ENCODE measurements at places on chromosomes 6 and 20.
A peak's percentile ranks its signal among the peaks of the same experiment; 100 is the strongest.

DNA sequence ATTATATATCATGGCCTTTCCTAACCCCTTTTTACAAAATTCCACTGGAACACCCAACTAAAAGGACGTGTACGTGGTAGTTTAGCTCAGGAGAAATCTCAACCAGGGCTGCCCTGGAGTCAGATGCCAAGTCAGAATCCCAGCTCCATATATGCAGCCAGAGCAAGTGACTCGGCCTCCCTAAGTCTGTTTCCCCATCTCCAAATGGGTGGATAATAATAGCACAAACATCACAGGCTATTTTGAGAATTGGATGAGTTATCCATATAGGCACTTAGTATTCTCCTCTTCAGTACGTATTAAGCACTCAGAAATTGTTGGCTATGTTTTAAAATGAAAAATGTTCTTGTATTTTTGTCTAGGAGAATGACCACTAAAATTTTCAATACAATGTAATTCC lies 481.5 kb downstream of the CD109 start:
- DNase-seq = no peak

DNA sequence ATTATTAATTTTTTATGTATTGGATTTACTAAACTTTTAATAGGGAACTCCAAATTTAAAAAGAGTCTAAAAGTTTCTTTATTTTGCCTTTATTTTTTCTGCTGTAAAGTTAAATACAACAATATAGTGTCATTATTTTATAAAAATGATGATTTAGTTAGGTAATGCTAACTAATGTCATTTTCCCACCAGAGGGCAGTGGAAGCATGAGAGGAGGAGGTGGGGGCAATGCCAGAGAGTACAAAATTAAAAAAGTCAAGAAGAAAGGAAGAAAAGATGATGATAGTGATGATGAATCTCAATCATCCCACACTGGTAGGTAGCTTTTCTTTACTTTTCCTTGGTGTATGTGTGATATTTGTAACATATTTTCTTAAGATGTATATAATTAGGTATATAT lies 20.2 kb upstream of the FHL5 start:
- DNase-seq = no peak

DNA sequence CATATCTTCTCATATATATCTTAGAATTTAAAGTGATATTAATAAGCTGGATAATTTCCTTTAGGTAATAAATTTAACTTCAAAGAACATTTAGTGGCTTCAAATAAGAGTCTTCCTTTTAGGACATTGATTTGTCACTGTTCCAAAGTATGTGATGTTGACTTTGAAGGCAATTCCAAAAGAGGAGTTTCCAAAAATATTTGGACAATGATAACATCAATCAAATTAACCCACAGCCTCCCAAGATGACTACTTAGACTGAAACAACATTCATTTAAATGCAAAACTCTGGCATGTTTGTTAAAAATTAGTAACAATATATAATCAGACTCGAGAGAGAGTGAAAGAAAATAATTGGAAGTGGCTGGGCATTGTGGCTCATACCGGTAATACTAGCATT lies 211.1 kb downstream of the OGFRL1 start:
- DNase-seq = no peak

DNA sequence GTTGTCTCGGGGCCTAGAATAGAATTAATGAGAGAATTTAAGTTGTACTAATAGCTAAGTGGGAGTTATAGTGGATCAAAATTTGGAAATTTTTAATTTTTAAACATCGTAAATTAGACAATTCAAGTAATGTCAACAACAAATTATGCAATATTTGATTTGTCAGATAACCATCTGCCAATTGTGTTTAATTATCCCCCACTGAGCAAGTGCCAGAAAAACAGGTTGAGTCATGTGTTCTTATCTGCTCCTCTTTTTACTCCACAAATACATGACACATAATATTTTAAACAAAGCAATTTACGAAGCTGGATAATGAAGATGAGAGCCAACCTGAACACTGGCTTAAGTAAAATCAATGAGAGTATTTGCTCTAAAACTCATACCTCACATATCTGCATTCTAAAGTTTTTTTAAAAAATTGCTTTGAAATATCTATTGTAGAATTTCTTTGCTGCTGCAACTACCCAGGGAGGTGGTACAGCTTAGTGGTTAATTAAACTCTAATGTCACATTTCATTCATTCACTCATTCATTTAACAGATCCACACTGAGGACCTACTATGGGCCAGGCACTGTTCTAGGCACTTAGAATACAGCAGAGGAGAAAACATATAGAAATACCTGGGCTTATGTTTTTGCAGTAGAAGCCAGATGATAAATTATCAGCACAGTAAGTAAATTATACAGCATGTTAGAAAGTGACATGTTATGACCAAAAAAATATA lies 57.1 kb upstream of the MAP7 start:
- no peak for DNase-seq

DNA sequence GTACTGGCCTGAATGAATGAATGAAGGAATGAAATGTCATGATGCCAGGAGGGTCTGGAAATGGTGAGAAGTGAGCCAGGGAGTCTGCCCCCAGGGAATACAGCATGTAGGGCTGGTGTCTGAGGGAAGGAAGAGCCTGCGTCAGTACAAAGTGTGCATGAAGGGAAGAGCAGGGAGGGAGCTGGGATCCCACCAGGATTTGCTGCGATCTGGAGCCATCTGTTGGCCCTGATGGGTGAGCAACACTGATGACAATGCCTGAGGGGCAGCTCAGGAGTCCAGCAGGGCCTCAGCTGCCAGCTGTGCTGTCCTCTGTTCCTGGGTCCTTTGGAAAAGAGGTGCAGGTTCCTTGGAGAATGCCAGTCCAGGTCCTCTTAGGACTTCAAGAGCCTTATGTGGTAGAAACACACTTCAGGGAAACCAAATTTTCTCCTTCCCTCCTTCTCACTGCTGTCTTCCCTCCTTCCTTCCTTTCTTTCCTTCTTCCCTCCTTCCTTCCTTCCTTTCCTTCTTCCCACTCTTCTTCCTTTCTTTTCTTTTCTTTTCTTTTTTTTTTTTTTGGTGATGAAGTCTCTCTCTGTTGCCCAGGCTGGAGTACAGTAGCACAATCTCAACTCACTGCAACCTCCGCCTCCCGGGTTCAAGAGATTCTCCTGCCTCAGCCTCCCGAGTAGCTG lies 11.5 kb downstream of the BPI start:
- no peak for DNase-seq

GRCh38 chr6:73085443-73085871 lies 139.8 kb downstream of the KHDC1L start:
- no peak for DNase-seq

DNA sequence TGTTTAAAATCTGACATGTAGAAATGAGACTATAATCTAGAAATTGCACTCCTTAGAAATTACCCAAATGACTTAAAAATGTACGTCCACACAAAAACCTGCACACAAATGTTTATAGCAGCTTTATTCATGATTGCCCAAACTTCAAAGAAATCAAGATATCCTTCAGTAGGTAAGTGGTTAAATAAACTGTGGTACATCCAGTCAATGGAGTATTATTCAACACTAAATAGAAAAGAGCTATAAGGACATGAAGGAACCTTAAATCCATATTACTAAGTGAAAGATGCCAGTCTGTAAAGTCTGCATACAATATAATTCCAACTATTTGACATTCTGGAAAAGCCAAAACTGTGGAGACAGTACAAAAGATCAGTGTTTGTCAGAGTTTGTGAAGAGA lies 513.4 kb downstream of the PKHD1 start:
- no peak for DNase-seq

- no peak for DNase-seq
Measured at GRCh38 chr20:58184063-58184462, 44.4 kb downstream of the ANKRD60 start.

GRCh38 chr6:111057074-111057752 lies 30.1 kb upstream of the SLC16A10 start:
- peak; percentile 5 for DNase-seq

GRCh38 chr6:170173335-170173881 lies 117.5 kb downstream of the DLL1 start:
- no peak for DNase-seq

GRCh38 chr6:150667977-150668716 lies 68.5 kb downstream of the PLEKHG1 start:
- DNase-seq = no peak

DNA sequence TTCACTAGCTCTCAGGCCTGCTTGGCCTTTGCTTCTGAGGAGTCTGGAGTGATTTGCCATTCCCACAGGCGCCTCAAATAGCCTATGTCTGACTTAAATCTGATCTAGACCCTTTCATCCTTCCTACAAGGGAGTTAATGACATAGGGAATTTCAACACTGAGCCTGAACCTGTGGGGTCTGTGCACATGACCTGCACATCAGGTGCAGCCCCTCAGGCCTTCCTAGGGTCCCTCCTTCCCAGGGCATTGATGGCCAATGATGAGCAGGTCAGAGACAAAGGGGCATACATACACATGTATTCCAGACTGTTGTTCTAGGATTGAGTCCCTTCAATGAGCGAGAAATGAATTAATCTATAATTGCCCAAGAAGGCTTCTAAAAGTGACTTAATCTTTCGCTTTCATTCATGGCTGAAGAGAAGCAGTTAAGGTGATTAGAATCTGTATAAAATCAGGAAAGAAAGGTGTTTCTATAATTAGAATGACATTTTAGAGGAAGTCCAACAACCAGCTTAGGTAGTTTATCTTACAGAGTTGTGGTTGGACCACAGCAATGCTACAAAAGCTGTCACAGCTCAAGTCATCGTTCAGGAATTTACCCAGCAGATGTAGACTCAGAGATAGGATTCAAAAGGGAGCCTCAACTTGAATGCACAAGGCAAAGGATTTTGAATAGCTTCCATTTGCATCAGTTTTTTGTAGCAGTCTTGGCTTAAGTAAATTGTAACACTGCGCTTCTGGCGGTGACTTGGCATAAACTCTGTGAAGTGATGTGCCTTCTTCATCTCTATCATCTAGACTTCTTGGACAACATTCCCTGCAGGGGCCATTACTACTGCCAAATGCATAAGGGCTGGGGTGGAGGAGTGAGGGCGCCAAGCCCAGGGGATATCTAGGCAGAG lies 27.0 kb upstream of the TBC1D7 start:
- DNase-seq = no peak

DNA sequence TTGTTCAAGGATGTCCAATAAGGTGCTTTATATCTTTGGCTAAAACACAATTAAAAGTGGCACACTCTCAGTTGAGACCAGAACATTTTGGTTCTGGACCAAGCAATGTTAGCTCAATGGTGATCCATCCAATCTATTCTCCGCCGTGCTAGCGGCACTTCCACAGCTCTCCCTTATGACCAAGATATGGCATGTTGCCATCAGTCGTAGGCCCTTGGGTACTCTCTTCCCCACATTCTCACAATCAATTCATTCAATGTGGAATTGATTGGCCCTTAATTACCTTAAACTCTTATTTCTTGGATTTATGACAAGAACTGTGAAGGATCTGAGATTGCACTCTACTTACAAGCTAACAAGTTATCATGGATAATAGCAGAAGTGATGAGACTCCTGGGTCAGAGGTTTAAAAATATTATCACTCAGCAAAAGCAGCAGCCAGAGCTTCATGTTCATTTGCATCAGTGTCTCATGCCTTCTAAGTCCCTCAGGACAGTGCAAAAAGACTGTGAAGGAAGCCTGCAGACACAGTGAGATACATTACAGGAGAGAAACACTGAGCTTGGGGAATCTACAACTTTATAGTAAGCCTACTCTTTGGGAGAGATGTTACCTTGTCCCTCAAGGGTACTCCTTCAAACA lies 80.0 kb upstream of the ARG1 start:
- no peak for DNase-seq

DNA sequence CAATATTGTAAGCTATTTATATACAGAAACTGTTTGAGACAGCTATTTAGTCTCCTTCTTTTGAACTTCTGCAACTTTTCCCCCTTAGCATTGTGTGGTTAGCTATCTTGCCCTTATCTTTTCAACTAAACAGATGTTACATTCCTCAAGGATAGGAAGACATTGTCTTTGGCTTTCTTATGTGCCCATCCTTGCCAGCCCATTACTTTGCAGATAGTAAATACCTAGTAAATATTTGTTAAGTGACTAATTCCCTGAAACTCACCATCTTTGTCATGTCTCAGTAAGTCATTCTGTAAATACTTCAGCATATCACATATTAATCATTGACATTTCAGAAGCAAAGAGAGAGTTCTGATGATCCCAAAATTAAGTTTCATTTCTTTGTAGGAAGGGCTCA lies 69.1 kb upstream of the FLRT3 start:
- no peak for DNase-seq

DNA sequence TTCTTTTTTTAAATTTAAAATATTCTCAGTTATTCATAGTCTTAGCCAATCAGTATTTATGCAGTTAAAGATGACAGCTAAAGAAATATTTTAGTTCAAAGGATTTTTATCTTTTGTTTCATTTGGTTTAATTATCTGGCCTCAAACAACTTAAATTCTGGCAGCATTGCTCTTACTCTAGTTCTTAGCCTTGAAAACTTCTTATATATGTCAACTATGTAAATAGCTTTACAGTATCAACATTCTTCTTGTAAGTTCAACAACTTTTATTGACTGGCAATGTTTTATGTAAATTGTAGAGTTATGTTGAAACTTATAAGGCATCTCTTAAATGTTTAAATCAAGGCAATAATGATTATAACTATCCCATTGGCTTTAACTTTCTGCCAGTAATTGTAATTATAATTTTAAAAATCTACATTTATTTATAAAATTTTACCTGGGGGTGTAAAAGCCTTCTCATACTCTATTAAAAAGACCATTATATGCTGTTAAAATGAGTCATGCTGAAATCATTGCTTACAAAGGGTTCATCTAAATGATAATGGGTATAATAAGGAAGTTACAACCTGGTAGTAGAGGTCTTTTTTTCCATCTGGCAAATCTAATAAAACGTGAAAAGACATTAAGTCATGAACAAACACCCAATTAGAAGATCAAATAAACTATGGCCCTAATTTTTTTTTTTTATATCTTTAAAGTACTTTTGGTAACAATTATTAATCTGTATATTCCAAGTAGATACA lies 45.8 kb upstream of the FAM184A start:
- DNase-seq = no peak

- no peak for DNase-seq
Measured at GRCh38 chr6:149043476-149044130, 273.9 kb upstream of the TAB2 start.

DNA sequence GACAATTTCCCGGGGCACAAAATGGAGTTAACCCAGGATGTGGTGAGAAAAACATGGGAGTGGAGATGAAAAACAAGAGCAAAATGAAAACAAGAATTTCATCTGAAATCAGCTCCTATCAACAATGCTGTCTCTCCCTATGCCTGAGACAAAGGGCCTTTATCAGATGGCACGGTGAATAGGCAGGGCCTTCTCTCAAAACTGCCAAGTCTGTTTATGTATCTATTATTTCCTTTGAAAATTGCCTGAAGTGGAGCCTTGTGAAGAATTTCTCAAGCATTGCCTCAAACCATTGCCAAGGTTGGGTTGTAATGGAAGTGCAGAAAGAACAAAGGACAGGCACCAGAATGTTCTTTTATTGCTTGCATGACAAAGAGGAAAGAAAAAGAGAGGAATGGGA lies 74.7 kb downstream of the BTBD3 start:
- DNase-seq = no peak

GRCh38 chr6:91864911-91865310 lies 1278.0 kb upstream of the MAP3K7 start:
- no peak for DNase-seq

GRCh38 chr6:26195376-26195923 lies 108.2 kb downstream of the HFE start:
- peak; percentile 23 for DNase-seq

Data from activated naive CD4-positive, alpha-beta T cell (primary cell).